Kidney (tissue), 22 donors: ENCODE measurements at places on chromosomes 2 and 18. TPM values are rescaled to one million over a fixed set of nuclear protein-coding genes. Genes with fewer than 3 reads are reported as not detected.

GRCh38 chr2:96907115-96908041, 37.5 kb upstream of the SEMA4C start:
- DNase-seq = peak; percentile 87

GRCh38 chr2:165032559-165032958, 77.2 kb upstream of the SLC38A11 start:
- no peak for DNase-seq

Gene KCNF1
- polyA plus RNA-seq = 0.67 TPM

DNA sequence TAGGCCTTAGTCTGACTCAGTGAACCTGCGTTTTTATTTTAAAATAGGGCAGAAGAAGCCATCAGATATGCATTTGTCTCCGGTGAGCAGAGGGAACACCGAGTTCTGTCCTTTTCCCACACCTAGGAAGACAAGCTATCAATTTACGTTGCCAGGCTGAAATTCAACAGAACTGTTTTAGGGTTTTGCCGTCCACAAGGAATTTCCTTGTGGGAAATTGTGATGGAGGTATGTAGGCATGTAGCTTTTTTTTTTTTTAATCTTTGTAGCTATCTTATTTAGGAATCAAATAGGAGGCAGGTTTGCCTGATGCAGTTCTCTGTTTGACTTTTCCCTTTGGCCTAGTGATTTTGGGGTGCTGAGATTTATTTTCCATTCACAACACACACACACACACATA, 62.0 kb upstream of the ASAP2 start:
- no peak for DNase-seq

- DNase-seq = peak; percentile 96
Measured at GRCh38 chr2:197705121-197705911, at the start of gene MARS2. TSS of gene MARS2 (plus strand) at chr2:197705369. CDS start at chr2:197705406, 37 bp downstream.

Gene CRYGD
- not detected for polyA plus RNA-seq

DNA sequence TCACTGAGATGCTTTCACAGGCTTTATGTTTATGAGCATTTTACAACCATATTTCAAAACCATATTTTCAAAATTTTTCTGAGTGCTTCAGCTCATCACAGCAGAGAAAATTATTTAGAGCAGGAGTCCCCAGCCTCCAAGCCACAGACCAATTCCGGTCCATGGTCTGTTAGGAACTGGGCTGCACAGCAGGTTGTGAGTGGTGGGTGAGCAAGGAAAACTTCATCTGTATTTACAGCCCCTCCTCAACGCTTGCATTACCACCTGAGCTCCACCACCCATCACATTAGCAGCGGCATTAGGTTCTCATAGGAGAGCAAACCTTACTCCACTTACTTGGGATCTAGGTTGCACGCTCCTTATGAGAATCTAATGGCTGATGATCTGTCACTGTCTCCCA, 165.6 kb downstream of the SEPTIN10 start:
- no peak for DNase-seq

GRCh38 chr18:2425426-2426317, 145.6 kb downstream of the METTL4 start:
- DNase-seq = no peak

Gene SCYGR6
- not detected for polyA plus RNA-seq
